MV-4-11 (cell line): ENCODE measurements at places on chromosomes 2 and 18.

GRCh38 chr18:12317664-12318333 is 9.8 kb downstream of the TUBB6 start:
- DNase-seq = peak; percentile 77

DNA sequence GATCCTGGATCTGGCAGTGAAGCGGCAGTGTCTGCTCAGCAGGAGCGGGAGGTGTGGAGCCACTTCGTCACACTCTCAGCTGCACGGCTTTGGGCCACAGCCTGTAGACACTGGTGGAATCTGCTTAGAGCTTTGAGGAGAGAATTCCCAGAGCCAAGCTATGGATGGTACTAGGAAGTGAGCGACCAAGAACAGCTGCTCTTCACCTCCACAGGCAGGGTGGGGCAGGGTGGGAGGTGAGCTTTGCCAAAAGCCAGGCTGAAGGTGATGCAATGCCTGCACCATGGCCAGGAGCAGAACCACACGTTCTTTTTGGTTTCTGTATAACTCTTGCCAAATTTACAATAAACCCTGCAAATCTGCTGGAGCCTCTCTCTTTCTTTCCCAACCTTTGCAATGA is 226.1 kb downstream of the ANKRD30B start:
- no peak for DNase-seq

GRCh38 chr2:74576863-74577229 is 22.3 kb downstream of the DOK1 start:
- peak; percentile 93 for DNase-seq

GRCh38 chr18:71238974-71239624 is 950.3 kb downstream of the SOCS6 start:
- no peak for DNase-seq

DNA sequence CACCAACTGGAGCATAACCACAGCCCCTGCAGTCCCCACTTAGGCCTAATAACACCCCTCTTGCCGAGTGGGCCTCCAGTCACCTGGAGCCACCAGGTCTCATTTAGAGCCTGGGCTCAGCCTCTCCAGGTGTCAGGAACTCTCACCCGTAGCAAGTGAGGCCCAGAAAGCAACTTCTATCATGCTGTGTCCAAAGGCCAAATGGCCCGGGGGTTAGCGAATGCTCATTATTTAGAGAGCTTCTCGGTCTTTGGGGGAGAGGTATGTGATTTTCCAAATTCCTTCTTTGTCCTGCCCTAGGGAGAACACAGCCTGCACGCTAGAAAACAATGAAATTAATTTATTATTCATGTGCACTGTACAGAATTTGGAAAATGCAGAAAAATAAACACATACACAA is 109.9 kb upstream of the PTPRM start:
- DNase-seq = no peak

GRCh38 chr2:28359222-28360057 is 33.2 kb upstream of the FOSL2 start:
- DNase-seq = peak; percentile 96

GRCh38 chr18:22956226-22956625 is 23.1 kb downstream of the RBBP8 start:
- DNase-seq = no peak

GRCh38 chr2:190887089-190887488 is 6.5 kb downstream of the GLS start:
- no peak for DNase-seq

- DNase-seq = peak; percentile 40
These were observed 2.4 kb downstream of the MRPL44 start for GRCh38 chr2:223959688-223960087.

DNA sequence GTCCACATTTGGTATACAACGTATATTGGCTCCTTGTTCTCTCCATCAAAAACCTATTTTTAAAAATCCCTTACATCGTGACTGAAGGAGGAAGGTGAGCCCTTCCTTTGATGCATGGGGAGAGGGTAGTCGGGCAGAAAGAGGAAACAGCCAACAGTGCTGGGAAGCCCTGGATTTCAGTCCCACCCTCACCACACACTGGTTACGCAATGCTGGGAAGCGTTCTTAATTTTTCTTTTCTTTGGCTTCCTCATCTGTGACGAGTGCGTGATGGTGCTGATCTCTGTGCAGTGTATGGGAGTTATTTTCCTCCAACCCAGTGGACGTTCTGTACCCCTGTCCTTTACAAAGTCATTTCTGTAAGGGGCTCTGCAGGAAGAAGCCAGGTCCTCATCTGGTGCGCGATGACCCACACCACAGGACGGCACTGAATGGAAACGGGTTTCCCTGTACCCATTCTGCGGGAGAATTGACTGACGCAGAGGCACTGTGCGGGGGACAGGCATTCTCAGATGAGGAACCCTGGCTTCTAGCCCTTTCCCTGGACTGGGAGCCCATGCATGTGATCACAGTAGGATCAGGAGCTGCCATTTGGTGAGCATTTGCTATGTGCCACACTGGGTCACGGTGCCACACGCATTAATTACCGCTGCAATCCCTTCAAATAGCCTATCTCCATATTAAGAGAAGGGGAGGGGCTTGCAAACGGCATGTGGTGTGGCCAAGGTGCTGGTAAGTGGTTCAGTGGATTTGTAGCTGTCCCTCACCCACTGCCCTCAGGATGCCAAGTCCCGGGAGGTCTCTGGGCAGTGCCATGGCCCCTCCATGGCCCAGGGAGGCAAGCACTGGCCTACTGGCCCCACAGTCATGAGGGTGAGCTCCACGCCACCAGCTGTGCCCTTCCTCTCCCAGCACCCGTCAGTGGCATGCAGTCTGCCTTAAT is 4.3 kb downstream of the COLEC11 start:
- DNase-seq = peak; percentile 51

GRCh38 chr2:170817093-170818035 is 677 bp downstream of the GAD1 start:
- DNase-seq = no peak

DNA sequence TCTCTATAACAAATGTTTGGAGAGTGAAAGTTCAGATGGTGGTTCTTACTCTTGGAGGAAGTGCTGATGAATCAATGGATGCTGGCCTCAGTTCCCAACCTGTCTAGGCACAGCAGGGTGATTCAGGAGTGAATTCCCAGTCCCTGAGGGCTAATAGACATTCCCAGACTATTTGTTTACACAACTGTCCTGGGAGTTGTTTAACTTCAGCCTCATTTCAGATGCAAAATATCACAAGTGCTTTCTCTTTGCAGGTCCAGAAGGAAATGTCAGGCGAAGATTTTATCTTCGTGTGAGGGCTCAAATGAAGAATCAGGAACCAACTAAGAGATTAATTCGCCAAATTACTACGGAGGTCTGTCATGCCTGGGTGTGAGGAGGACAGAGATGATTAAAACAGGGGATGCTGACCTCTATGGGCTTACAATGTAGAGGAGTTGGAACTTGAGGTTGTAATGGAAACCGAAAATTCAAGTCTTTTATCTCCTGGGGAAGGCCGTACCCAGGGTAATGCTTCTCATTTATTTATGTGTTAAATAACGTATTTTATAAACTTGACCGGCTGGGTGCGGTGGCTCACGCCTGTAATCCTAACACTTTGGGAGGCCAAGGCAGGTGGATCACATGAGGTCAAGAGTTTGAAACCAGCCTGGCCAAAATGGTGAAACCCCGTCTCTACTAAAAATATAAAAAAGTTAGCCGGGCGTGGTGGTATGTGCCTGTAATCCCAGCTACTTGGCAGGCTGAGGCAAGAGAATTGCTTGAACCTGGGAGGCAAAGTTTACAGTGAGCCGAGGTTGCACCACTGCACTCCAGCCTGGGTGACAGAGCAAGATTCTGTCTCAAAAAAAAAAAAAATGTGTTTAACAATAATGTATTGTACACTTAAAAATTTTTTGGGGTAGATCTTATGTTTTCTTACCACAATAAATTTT is 38.7 kb upstream of the SLC1A4 start:
- DNase-seq = no peak

DNA sequence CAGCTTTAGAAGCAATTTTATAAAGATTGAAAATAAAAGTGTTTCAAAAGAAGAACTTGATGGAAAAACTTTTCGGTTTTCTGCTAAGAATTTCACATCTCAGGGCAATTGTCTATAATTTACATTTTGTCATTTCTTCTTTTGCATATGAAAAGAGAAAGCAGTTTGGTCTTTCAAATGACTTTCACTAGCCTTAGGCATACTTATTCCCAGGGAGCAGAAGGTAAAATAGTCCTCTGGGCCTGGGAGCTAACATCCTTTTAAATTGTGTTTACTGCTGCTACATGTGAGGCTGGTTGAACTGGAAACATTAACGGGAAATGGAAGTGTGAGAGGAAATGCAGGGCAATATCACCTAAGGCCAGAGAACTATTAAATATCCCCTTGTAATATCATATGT is 37.1 kb downstream of the MYO3B start:
- DNase-seq = no peak

DNA sequence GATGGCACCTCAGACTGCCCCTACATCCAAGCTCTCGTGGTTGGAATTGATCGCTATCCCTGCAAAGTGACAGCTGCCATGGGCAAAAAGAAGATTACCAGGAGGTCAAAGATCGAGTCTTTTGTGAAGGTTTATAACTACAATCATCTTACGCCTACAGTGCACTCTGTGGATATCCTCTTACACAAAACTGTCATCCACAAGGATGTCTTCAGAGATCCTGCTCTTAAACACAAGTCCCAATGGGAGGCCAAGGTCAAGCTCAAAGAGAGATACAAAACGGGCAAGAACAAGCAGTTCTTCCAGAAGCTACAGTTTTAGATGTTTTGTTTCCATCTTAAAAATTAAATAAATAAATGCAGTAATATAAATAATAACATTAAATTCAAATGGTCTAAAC is 45.4 kb downstream of the INO80D start:
- no peak for DNase-seq

GRCh38 chr2:171523088-171524017 is 1.1 kb downstream of the CYBRD1 start:
- peak; percentile 82 for DNase-seq

DNA sequence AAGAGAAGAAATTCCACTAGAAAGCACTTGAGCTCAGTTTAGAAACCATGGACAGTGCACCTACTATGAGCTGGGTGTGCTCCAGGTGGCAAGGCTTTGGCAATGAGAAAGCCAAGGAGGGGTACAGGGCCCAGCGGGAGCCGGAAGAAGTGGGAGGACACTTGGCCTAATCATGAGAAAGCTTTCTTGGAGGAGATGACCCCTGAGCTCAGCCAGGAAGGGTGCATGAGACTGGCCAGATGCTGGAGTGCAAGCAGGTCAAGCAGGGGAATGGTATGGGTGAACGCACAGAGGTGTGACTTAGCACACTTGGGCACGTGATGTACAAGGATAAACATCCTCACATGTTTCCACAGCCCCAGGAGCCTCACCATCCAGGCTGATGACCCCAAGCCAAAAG is 97.2 kb upstream of the GLI2 start:
- DNase-seq = no peak

DNA sequence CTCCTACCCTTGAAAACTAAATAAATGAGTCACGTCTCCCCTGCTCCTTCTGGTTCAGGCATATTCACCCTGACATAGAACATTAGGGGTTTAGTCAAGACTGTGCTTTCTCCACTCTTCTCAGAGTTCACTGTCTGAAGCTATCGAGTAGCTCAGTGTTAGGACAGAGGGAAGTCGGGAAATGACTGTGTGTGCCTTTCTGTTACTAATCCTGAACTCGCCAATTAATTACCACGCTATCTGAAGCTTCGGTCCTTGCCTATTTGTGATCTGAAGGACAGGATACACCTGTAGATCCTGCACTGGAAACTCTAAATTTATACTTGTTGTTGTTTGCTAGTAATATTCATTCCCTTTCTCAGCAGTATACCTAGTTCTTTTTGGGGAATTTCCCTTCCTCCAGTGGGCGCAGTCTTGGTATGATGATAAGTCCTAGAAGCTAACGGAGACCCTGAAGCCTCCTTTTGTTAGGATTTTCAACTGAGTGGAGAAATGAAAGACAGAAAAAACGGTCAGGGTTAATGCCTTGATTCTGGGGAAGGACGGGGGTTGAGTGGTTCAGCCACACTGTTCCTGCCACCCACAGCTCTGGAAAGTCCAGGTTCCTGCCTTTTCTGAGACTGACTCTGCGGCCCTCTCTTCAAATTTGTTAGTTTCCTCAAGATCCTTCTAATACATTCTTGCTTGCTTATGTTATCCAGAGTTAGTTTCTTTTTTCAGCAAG is 218.0 kb downstream of the DLGAP1 start:
- no peak for DNase-seq

- no peak for DNase-seq
These were observed 263.7 kb upstream of the SPOPL start for GRCh38 chr2:138237667-138238384.

GRCh38 chr2:111138839-111139238 is 18.1 kb downstream of the BCL2L11 start:
- DNase-seq = no peak

- DNase-seq = no peak
These were observed 302.9 kb downstream of the CPS1 start for GRCh38 chr2:210859314-210859713.

DNA sequence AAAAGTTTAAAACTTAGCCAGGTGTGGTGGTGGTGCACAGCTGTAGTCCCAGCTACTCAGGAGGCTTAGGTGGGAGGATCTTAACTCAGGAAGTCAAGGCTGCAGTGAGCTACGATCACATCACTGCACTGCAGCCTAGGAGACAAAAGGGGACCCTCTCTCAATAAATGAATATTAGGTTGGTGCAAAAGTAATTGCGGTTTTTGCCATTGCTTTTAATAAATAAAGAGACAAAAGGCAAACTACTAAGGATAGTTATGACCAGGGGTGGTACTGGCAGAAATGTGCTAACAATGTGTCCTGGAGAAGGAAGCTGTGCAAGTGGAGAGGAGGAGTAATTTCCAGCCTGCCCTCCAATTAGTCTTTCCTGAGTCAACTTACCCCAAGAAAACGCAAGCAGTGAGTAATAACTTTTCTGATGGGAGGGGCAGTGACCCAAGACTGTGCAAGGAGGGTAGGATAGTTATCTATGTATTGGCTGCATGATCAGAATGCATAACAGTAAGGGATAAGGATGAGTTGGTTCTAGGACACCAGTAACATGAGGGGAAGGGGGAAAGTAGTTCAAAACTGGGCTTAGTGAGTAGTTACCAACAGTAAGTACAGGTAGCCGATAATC is 1.5 kb downstream of the EXOC6B start:
- DNase-seq = no peak

DNA sequence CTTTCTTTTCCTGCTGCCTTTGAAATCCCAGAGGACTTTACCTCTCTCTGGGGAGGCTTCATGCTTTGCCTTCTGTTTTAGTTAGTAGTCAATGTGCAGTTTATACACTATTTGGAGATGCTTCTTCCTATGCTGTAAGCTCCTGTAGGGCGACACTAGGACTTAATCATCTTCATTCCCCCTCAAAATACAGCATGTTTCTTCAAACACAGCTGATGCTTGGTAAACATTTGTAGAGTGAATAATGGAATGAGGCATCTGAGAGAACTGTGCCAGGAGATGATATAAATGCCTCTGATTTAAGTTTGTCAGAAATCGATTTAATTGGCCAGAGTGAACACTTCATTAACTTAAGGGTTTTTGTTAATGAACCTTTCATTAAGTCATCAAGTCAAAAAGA is 43.4 kb downstream of the LHCGR start:
- no peak for DNase-seq

- peak; percentile 48 for DNase-seq
These were observed 111.4 kb downstream of the COPS8 start for GRCh38 chr2:237196866-237197618.
